Mesendoderm (in vitro differentiated cells): ENCODE measurements at places on chromosomes 7 and 10.
A peak's percentile ranks its signal among the peaks of the same experiment; 100 is the strongest.

GRCh38 chr10:126256864-126257263 lies 131.4 kb downstream of the ADAM12 start:
- DNase-seq: no peak

DNA sequence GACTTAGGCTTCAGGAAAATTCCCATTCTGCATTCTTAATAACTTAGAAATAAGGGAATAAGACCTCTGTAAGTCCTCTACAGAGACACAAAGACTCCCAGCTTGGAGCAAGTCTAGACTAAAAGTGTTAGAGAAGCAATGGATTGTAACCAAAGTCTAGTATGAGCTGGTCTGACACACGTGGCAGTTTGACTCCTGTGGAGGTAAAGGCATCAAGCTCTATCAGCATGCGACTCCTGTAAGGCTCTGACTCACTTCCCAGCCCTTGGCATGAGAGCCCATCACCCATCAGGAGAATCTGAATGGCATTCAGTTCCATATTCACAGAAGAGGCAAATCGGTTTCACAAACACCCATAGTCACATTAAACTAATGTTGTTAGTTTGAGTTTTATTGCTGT lies 4.4 kb upstream of the VSTM4 start:
- peak; percentile 38 for DNase-seq

DNA sequence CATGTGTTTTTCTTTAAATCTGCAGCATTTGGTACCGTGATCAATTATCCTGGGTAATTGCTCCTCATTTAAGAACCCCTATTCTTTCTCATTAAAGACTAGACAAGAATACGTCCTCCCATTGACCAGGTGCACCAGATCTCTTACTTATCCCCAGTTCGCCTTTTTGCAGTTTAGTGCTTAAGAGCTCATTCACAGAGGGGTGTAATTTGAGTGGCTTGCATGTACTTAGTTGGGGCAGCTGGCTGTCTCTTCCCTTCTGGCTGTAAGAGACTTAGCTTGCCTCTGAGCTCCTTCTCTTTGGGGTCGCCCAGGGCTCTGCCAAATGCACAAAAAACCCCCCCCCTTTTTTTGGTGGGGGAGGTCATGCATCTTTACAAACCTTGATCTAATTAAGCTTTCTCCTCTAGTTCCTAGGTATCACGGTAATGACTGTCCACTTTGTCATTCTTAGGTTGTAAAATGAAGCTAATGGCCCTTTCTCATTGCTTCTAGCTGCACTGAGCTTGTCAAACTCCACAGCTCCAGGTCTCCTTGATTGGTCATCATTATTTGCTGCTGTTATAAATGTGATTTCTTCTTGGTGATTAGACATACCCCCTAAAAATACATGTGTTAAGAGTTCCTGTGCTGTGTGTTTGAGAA lies 26.3 kb downstream of the GAD2 start:
- DNase-seq: no peak

DNA sequence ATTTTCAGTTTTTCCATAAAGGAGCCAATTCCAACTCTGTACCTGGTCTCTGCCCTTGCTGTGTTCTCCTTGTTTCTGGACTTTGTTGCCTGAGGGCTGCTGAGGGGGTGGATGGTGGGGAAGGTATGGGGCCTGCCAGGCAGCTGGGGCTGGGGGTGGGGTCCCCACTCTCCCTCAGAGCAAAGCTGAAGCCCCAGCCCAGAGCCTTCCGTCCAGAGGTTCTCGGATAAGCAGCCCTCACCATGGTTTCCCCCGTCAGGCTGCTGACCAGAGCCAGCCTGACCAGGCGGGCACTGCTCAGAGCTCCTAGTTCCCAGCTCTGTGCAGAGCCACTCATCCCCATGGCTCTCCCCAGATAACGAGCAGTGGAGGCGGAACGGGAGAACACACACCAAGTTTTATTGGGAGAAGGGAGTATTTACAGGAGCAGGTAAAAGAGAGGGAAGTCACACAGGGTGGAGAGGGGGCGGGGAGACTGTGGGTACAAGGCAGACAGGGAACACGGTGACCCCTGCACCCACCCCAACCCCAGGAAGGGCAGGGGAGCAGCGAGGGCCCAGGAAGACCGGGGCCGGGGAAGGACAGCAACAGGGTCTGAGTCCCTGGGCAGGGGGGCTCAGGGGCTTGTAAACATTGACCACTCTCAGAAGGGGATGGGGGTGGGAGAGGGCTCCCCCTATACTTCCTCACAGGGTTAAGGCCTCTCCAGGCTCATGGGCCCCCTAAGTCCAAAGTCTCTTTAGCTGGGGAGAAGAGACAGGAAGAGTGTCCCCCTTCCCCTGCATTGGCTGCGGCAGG lies 5.8 kb downstream of the GNB2 start:
- no peak for DNase-seq
